ENCODE measurements at places on chromosomes 7 and 10. TPM values are rescaled to one million over a fixed set of nuclear protein-coding genes. Genes with fewer than 3 reads are reported as not detected.

The NPC1L1 gene
- total RNA-seq, result 0.06 TPM

The TMEM273 gene
- 8.5 TPM for total RNA-seq

The CCL24 gene
- not detected for total RNA-seq

The PPP3CB gene
- total RNA-seq, result 180 TPM

The CFAP43 gene
- 42.5 TPM for total RNA-seq

The SFTPA1 gene
- total RNA-seq, result not detected

The ZNF425 gene
- 5.7 TPM for total RNA-seq

The TFEC gene
- total RNA-seq, result 6.6 TPM

The ABCC2 gene
- total RNA-seq, result 0.50 TPM

The OR2A12 gene
- total RNA-seq, result not detected

The TNS3 gene
- 58.6 TPM for total RNA-seq

The LEP gene
- 0.06 TPM for total RNA-seq

The MYH16 gene
- not detected for total RNA-seq

The EPDR1 gene
- total RNA-seq, result 26.2 TPM

The AGR2 gene
- total RNA-seq, result 3.0 TPM

The CYP26A1 gene
- 0.28 TPM for total RNA-seq

The TRPV5 gene
- total RNA-seq, result 0.11 TPM

The TAS2R5 gene
- total RNA-seq, result 3.5 TPM

The HABP2 gene
- total RNA-seq, result 0.11 TPM

The HGF gene
- 4.3 TPM for total RNA-seq

The NEUROG3 gene
- total RNA-seq, result not detected

The USP6NL gene
- total RNA-seq, result 30.2 TPM

The LRRC18 gene
- 1.2 TPM for total RNA-seq

The TBX20 gene
- not detected for total RNA-seq

The PTPN20 gene
- 7.4 TPM for total RNA-seq

The PRDX3 gene
- total RNA-seq, result 144 TPM

The LLCFC1 gene
- not detected for total RNA-seq

The SPRN gene
- 4.8 TPM for total RNA-seq

The STOX1 gene
- total RNA-seq, result 14.4 TPM

The SPDYE9 gene
- total RNA-seq, result 0.10 TPM

The ZNF485 gene
- 5.6 TPM for total RNA-seq

The TAX1BP1 gene
- total RNA-seq, result 119 TPM

The ZNF736 gene
- total RNA-seq, result 19.1 TPM

The AIFM2 gene
- total RNA-seq, result 4.2 TPM

The GJD4 gene
- 0.20 TPM for total RNA-seq

The CAV2 gene
- 30.7 TPM for total RNA-seq

The TNPO3 gene
- 42.4 TPM for total RNA-seq

The ETV1 gene
- 39.8 TPM for total RNA-seq

The RHBDD2 gene
- 57.2 TPM for total RNA-seq

All from spinal cord (tissue), 10 donors.